GM12878 (cell line): ENCODE measurements at places on chromosomes 11 and 22.
A peak's percentile ranks its signal among the peaks of the same experiment; 100 is the strongest.

GRCh38 chr11:110200241-110200640 is 96.2 kb downstream of the RDX start:
- H3K4me1 ChIP-seq, result no peaks in the 10 kb centered on the region
- H3K36me3 ChIP-seq, result no peaks in the 10 kb centered on the region
- H3K27ac ChIP-seq, result no peak overlapping the region

- H3K4me1 ChIP-seq, result no peaks in the 10 kb centered on the region
- H3K27me3 ChIP-seq, result no peaks in the 10 kb centered on the region
- DNase-seq, result no peak
- H3K36me3 ChIP-seq, result no peaks in the 10 kb centered on the region
- no peak overlapping the region for H3K4me3 ChIP-seq
Measured at GRCh38 chr22:43827926-43828724, 16.0 kb upstream of the EFCAB6 start.

DNA sequence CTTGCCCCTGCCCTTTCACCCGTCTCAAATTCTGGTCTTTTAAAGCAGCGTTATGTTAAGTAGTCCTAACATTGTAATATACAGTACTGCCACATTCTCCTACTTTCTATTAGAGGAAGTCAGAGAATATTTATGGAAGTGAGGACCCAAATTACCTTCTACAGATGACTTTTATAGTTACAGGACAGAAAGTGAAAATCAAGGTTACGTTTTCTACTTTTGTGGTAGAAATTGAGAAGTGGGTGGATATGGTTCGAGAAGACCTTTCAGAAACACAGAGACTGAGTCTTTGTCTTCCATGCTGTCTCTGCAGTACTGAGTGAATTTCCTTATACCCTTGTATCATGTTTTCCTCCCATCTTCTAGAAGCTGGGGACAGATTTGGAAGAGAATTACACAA is 17.1 kb downstream of the SC5D start:
- peak overlapping the region; percentile 49 for H3K27ac ChIP-seq
- no peak for DNase-seq
- peaks cover 1% of the 10 kb centered on the region for H3K36me3 ChIP-seq
- H3K4me1 ChIP-seq, result peaks cover 14% of the 10 kb centered on the region
- no peaks in the 10 kb centered on the region for H3K27me3 ChIP-seq
- H3K4me3 ChIP-seq, result peak overlapping the region; percentile 51; the same call in 1 of the 2 replicates

GRCh38 chr22:47357086-47357485 is 594.6 kb downstream of the TBC1D22A start:
- H3K4me1 ChIP-seq, result no peaks in the 10 kb centered on the region
- no peak overlapping the region for H3K4me3 ChIP-seq
- no peaks in the 10 kb centered on the region for H3K27me3 ChIP-seq
- H3K27ac ChIP-seq, result no peak overlapping the region
- no peak for DNase-seq

DNA sequence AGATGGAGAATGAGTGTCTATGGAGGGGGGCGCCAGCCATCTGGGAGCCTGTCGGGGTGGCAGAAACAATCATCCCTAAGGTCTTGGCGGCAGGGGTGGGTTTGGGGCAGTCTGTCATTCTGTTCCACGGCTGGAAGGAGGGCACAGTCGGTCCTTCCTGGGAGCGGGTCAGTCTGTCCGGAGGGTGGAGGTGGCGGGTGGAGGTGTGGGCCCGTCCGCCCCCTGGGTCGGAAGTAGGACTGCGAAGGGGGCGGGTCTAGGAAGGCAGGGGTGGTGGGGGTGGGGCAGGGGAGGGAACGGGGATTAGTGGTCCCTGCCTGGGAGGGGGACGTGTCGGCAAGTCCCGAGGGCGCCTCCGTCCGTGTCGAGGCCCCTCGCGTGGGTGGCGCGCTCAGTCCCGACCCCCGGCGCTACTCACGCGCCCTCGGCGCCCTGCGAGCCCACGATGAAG is 461 bp downstream of the TBC1D10A start:
- peak overlapping the region; percentile 60 for H3K27ac ChIP-seq
- peaks cover 16% of the 10 kb centered on the region for H3K4me1 ChIP-seq
- H3K4me3 ChIP-seq, result peak overlapping the region; percentile 93
- no peaks in the 10 kb centered on the region for H3K27me3 ChIP-seq

DNA sequence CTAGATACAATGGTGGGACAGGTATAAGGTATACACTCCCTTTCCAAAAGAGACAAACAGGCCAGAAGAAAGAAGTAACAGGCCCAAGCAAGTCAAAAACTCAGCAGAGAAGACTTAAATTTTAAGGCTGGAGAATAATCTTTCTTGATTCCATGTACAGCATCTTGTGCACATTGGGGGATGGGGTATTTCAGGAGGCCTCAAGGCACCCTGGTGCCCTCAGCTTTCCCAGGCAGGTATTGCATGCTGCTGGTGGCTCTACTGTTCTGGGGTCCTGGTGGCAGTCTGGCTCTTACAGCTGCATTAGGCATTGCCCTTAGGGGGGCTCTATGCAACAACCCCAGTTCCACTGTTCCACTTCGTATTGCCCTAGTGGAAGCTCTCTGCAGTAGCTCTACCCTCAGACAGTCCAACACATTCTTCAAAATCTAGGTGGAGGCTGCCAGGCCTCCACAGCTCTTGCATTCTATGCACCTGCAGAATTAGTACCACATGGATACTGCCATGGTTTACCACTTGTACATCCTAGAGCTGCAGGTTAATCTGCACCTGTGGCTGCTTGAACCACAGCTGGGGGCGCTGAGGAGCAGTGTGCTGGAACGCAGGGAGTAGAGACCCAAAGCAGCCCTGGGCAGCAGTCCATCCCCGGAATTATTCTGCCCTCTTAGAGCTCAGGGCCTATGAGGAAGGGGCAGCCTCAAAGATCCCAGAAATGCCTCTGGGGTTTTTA is 4.2 kb upstream of the CTSC start:
- H3K4me1 ChIP-seq, result peaks cover 17% of the 10 kb centered on the region
- H3K27ac ChIP-seq, result no peak overlapping the region
- no peak for DNase-seq

DNA sequence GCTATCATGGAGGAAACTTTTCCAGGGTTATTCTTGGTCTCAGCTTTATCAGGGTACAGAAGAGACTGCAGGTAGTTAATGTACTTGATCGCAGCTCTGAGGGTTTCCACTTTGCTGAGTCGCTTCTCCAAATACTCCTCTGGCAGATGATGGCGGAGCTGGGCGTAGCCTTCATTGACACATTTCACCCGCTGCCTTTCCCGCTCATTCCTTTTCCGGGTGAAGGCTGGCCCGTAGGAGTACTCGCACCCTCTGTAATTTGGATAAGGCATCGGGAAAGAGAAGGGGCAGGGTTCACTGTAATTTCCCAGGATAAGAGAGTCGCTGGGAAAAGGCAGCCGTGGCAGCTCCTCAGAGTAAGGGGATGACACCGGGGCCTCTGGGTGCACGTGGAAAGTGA is 4.9 kb upstream of the C11orf16 start:
- no peaks in the 10 kb centered on the region for H3K27me3 ChIP-seq
- H3K27ac ChIP-seq, result no peak overlapping the region

- no peaks in the 10 kb centered on the region for H3K4me1 ChIP-seq
- H3K27ac ChIP-seq, result no peak overlapping the region
- DNase-seq, result no peak
- no peaks in the 10 kb centered on the region for H3K27me3 ChIP-seq
Measured at GRCh38 chr22:47598864-47599263, 836.4 kb downstream of the TBC1D22A start.

DNA sequence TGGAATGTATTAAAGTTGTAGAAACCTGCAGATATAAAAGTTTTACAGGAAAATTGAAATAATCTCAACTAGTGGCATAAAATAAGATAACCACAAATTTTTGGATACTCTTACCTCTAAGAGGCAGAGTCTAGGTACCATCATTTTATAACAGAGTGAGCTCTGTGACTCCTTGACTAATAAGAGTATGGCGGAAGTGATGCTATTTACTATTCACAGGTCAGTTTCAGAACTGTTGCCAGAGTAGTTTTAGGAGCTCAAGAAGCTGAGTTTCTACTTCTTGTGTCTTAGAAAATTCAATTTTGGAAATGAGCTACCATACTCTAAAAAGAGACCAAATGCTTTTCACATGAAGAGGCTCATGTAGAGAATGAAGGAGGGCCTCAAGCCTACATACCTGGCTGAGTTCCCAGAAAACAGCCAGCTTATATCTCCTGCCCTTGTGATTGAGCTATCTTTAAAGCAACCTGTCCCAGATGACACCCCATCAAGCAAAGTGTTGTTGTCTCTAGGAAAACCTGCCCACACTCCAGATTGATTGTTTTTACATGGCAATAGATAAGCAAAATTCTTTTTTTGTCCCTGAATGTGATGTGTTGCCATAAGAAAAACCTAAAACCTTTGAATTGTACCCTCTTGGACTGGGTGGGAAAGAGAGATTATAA is 712.8 kb upstream of the CNTN5 start:
- H3K4me3 ChIP-seq, result no peak overlapping the region
- no peaks in the 10 kb centered on the region for H3K36me3 ChIP-seq
- H3K27me3 ChIP-seq, result no peaks in the 10 kb centered on the region
- no peak overlapping the region for H3K27ac ChIP-seq
- DNase-seq, result no peak

- no peak overlapping the region for H3K4me3 ChIP-seq
- no peak for DNase-seq
- no peak overlapping the region for H3K27ac ChIP-seq
- no peaks in the 10 kb centered on the region for H3K27me3 ChIP-seq
Measured at GRCh38 chr22:26357281-26357680, 71.8 kb upstream of the ASPHD2 start.

DNA sequence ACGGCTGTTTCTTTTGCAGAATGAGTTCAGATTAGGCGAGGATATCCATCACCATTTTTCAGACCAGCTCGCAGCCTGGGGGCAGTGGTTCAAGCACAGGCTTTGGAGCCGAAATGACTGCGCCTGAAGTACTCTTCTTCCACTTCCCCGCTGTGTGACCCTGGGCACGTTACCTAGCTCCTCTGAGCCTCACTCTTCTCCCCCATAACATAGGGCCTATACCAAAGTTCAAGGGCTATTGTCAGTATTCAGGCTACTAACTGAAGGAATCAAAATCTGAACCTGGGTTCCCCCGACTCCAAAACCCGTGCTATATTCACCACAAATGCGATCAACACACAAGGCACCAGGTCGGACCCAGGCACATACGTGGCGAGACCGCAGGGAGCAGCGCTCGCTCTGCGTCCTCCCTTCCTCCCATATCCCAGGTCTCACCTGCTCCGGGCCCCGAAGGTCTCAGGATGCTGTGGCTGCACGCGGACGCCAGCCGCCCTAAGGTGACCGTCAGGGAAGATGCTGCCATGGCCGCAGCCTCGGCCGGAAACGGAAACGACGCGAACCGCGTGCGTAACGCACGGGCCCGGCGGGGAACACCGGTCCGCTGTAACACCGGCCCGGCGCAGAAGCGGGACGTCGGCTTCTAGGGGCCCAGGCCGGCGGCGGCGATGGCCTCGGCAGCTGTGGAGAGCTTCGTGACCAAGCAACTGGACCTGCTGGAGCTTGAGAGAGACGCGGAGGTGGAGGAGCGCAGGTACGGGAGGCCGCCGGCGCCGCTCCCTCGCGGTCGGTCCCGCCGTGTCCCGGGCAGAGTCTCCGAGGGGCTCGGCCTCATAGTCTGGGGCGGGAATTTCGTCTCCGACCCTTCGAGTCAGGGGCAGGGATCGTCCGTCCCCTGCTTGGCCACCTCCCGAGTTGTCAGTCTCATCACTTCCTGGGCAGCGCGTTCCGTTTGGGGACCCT is at the start of the genes IGHMBP2 and MRPL21:
Gene IGHMBP2 (plus strand): TSS at position 604 of the 960 bp plus-strand sequence. CDS start 62 bp downstream, at position 666.
Gene MRPL21 (minus strand): TSS at position 545 of the 960 bp plus-strand sequence. CDS start 22 bp downstream, at position 523.
- DNase-seq, result no peak
- H3K27me3 ChIP-seq, result no peaks in the 10 kb centered on the region
- peaks cover 11% of the 10 kb centered on the region for H3K4me1 ChIP-seq

- no peak for DNase-seq
- no peaks in the 10 kb centered on the region; the same call in 1 of the 2 replicates for H3K4me1 ChIP-seq
- H3K27ac ChIP-seq, result no peak overlapping the region
- no peaks in the 10 kb centered on the region for H3K36me3 ChIP-seq
- H3K27me3 ChIP-seq, result peaks cover 7% of the 10 kb centered on the region; the same call in 1 of the 2 replicates
Measured at GRCh38 chr22:29306835-29307595, 565 bp downstream of the GAS2L1 start.

- DNase-seq, result no peak
- H3K27ac ChIP-seq, result no peak overlapping the region
- H3K27me3 ChIP-seq, result peaks cover 2% of the 10 kb centered on the region; the same call in 1 of the 2 replicates
Measured at GRCh38 chr22:43326331-43327156, 16.6 kb downstream of the SCUBE1 start.

DNA sequence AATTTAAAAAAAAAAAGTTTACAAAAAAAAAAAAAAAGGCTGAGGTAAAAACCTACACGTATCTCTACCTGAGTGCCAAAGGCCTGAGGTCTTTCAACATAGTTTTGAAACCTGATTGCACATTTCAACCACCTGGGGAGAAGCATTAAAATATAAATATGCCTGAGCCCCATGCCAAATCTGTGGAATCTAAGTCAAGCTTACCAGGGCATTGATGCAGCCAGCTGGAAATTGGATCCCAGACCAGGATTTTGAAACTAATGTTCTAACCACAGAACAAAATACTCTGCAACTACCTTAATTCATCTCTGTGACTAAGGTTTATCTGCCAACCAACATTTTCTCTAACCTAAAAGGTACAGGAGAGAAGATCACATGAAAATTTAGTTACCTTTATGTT is 38.8 kb upstream of the CHRNA10 start:
- DNase-seq, result no peak
- no peaks in the 10 kb centered on the region for H3K4me1 ChIP-seq
- H3K27me3 ChIP-seq, result no peaks in the 10 kb centered on the region
- H3K36me3 ChIP-seq, result peaks cover 32% of the 10 kb centered on the region; the same call in 1 of the 2 replicates
- no peak overlapping the region for H3K27ac ChIP-seq

DNA sequence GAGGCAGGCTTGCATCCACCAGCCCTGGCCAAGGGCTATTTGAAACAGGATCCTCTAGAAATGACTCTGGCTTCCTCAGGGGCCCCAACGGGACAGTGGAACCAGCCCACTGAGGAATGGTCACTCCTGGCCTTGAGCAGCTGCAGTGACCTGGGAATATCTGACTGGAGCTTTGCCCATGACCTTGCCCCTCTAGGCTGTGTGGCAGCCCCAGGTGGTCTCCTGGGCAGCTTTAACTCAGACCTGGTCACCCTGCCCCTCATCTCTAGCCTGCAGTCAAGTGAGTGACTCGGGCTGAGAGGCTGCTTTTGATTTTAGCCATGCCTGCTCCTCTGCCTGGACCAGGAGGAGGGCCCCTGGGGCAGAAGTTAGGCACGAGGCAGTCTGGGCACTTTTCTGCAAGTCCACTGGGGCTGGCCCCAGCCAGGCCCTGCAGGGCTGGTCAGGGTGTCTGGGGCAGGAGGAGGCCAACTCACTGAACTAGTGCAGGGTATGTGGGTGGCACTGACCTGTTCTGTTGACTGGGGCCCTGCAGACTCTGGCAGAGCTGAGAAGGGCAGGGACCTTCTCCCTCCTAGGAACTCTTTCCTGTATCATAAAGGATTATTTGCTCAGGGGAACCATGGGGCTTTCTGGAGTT is 13.3 kb downstream of the IL10RA start:
- DNase-seq, result no peak
- peaks cover 60% of the 10 kb centered on the region for H3K4me1 ChIP-seq
- peak overlapping the region; percentile 61; the same call in 1 of the 2 replicates for H3K27ac ChIP-seq
- no peak overlapping the region for H3K4me3 ChIP-seq
